ENCODE measurements at places on chromosomes 1 and 21.

DNA sequence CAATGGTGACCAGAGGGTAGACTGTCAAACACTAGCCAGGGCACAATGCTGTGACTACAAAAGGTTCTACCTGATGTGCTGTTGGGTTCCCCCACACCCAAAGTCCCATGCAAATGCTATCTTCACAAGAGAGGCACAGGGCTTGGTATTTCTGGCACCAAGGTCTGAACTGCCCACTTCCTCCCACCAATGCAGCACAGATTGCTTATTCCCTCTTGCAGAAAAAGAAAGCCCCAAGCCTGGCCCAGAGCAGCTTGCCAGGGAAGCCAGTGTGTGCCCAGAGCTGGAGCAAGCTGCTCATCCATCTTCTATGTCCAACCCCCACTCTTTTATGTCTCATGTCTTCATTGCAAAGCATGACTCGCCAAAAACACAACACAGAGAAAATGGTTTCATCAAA is 149.4 kb upstream of the CAMK1G start:
- DNase-seq = no peak

GRCh38 chr1:54229281-54229891 is 29.4 kb downstream of the MRPL37 start:
- DNase-seq = peak; percentile 20

- no peak for DNase-seq
These were observed 3.4 kb upstream of the TRIM11 start for GRCh38 chr1:228410015-228410414.

GRCh38 chr1:199218533-199218932 is 579.7 kb downstream of the PTPRC start:
- no peak for DNase-seq

DNA sequence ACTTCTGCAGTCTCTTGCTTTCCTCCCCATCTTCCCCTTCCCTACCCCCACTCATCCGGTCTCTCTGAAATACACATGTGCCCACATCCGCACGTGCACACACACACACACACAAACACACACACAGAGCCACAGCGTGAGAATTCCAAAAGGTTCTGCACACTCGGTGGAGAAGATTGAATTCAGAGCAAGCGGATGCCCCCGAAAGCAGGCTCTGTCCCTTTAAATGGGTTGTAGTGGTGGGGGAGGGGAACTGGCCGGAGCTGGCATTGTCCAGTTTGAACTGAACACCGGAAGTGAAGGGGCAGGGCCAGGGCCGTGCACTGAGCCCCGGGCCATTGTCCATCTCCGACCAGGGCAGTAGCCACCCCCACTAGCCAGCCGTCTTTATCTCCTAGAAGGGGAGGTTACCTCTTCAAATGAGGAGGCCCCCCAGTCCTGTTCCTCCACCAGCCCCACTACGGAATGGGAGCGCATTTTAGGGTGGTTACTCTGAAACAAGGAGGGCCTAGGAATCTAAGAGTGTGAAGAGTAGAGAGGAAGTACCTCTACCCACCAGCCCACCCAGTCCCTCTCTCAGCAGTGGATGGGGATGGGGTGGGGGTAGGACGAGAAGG is 1.3 kb upstream of the LIN28A start:
- no peak for DNase-seq

GRCh38 chr1:3908886-3909517 is 8.9 kb upstream of the C1orf174 start:
- DNase-seq = no peak

DNA sequence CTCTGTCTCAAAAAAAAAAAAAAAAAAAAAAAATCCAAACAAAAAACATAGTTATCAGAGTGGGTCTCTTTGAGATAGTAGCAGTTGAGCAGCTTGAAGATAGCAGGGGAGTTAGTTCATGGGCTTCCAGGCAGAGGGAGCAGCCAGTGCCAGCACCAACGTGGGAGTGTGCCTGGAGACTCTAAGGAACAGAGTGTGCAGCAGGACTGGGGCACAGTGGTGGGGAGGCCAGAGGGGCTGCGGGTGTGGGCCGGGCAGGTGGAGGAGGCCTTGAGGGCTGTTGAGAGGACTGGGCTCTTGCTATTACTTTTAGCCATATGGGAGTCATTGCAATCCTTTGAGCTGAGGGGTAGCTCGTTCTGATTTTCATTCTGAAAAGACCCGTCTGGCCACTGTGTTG is 63.8 kb downstream of the RYR2 start:
- no peak for DNase-seq

- no peak for DNase-seq
These were observed 2.5 kb downstream of the GPR3 start for GRCh38 chr1:27394925-27395324.

GRCh38 chr1:209106237-209106741 is 477.2 kb upstream of the CAMK1G start:
- DNase-seq = no peak

DNA sequence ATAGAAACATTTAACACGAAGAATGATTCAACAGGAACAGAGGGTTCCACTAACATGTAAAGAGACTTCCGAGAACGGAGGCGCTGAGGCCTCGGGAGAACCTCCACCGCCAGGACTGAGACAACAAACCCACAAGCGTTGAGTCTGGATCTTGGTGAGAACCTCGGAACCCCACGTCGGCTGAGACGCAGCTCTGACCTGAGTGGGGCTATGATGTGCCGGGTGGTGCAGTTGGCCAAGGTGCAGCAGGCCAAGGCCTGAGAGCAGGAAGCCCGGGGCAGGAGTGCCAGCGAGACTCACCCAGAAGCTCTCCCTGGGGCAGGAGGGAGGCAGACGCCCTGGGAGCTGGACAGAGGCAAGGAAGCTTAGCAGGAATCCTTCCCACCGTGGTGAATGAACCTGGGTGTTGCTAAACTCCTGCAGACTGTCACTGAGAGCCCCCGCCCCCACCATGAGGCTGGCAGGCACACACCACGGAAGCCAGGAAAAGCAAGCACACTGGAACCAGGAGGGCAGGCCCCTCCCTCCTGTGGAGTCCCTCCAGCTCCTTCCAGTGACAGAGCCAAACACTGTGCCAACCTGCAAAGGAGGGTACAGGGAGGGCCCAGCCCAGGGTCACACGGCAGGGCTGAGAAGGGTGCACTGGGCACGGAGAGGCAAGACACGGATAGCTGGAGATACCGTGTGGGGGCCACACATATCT is 34.8 kb downstream of the WDR4 start:
- DNase-seq = no peak

DNA sequence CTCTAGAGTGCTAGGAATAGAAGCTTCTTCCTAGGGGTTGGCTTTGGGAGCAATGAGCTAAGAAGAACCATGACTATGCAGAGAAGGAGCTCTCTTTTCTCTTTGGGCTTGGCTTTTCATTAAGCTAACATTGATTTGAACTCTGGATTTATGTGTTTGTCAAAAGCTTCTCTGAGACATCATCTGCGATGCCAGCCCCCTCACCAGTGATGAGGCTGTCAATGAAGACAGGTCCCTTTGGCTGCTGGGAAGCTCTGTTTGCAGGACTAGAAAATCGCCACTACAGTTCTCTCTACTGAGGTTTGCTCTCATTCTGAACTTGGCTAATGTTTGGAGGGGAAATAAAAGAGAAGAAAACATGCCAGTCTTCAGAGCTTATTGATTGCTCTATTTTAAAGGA is 185.0 kb downstream of the PCP4 start:
- DNase-seq = no peak

- DNase-seq = no peak
These were observed 143.3 kb downstream of the PLXNA2 start for GRCh38 chr1:208100906-208101305.

DNA sequence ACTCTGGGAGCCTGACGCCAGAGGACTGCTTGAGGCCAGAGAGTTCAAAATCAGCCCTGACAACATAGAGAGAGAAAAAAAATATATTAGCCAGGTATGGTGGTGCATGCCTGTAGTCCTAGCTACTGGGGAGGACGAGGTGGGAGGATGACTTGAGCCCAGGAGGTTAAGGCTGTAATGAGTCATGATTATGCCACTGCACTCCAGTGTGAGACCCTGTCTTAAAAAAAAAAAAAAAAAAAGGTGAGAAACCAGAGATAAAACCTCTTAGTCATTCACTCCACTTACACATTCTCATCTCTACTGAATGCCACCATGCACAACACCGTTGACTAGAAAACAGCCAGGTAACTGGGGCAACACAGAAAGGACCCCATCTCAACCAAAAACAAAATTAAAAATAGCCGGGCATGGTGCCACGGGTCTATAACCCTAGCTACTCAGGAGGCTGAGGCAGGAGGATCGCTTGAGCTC is 178.1 kb downstream of the SLC45A1 start:
- DNase-seq = peak; percentile 49

DNA sequence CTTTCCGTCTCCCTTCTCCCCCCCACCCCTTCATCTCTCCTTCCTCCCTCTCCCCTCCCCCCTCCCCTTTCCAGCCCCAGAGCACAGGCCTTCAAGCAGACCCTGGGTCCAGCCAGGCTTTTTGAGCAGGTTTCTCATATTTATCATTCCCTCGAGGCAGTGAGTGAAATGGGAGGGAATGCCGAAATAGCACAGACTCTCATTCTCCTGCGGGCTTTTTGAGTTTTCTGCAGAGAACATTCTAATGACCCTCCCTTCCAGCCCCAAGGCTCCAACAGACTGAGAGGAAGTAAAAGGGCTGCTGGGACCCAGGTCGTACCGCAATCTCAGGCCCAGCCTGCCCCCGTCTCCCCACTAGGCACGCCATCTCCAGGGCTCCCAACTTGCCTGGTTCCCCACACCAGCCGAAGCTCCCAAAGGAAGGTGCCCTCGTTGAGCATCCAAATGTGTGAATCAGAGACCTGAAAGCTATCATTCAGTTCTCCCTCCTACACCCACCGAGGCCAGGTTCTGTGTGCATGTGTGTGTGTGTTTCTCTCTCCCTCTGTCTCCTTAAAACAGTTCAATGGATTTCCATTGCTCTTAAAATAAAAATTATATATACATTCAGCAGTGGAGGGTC is 22.3 kb downstream of the ACTA1 start:
- DNase-seq = no peak

DNA sequence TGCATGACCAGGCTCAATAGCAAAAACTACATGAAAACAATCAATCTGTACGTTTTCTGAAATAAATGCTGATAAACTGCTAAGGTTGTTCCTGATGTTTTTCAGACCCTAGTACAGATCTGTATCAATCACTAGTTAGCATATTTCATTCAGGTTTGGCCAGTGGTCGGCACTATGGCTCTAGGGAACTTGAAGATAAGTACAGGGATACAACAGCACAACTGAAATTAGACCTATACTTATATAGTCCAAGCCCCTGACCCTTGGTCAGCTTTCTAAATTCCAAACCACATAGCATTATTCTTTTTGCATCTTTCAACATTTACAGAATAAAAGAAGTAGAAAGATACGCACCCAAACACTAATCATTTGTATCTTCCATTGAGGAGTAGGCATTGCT is 142.7 kb downstream of the PLPPR4 start:
- DNase-seq = no peak

DNA sequence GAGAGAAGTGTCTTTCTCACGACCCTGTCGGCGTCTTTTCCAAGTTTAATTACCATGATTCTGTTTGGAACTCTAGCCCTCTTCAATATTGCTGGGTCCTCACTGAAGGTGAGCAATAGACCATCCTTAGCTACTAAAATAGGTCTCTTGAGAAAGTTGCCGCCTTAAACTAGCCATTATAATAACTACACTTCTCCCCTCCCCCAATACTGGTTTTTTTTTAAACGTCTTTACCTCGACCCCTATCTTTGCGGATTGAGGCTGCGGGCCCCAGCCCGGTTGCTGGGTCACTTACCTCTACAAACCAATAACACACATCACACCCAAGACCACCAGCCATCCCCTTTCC is 672 bp downstream of the ENSA start:
- DNase-seq = no peak

- no peak for DNase-seq
These were observed 10.3 kb upstream of the LAD1 start for GRCh38 chr1:201409440-201409839.

- DNase-seq = no peak
These were observed 119.8 kb downstream of the PLA2G4A start for GRCh38 chr1:186948535-186948934.

- no peak for DNase-seq
These were observed 62.8 kb downstream of the IARS2 start for GRCh38 chr1:220156620-220157146.

- DNase-seq = no peak
These were observed 28.7 kb upstream of the BACE2 start for GRCh38 chr21:41139275-41139674.

DNA sequence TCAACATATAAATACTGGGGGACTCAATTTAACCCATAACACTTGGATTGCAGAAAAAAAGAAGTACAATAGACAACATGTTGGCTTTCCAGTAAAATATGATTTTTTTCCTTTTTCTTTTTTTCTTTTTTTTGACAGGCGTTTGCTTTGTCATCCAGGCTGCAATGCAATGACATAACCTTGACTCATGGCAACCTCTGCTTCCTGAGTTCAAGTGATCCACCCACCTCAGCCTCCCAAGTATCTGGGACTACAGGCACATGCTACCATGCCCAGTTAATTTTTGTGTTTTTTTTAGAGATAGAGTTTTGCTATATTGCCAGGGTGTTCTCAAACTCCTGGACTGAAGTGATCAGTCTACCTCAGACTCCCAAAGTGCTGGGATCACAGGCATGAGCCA is 1512.0 kb upstream of the PRMT6 start:
- no peak for DNase-seq

DNA sequence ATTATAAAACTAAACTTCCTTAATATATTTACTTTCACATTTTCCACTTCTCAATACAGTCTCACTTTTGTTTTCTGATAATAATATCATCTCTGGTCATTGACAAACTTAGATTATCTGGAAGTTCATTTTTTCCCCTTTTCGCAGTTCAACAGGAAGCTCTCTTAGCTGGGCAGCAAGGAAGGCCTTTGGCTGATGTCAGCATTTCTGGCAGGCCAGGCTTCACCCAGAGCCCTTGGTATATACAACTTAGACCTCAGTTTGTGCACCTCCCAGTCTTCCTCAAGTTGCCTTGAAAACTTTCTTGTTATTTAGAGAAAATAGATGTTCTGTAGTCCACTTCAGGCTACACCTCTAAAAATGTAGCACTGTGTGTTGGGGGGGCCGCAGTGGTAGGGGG is 1103.6 kb downstream of the AMY1C start:
- no peak for DNase-seq

- no peak for DNase-seq
These were observed 10.2 kb upstream of the HENMT1 start for GRCh38 chr1:108671143-108671542.

- no peak for DNase-seq
These were observed 459.1 kb downstream of the DPYD start for GRCh38 chr1:97461782-97462181.

- DNase-seq = no peak
These were observed 1.6 kb upstream of the DYRK3 start for GRCh38 chr1:206633708-206634121.

- no peak for DNase-seq
These were observed 5.2 kb downstream of the KIAA2013 start for GRCh38 chr1:11921022-11921421.

GRCh38 chr21:37455504-37455911 is 88.9 kb downstream of the DYRK1A start:
- no peak for DNase-seq

DNA sequence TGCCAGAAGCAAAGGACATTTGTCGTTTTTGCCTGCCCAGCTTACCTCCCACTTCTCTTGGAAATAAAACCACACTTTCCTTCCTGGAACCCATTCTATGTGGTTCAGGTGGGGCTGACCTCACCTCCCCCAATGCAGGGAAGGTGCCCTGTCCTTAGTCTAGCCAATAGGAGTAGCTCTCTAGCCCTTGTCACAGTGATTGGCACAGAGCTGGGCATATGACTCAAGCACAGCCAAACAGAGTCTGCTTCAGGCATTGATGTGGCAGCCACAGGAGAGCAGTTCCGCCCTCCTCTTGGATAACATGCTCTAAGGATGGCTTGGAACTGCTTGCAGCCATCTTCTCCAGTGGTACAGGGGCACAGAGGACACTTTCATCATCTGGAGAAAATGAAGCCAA is 134.0 kb downstream of the LRIG2 start:
- no peak for DNase-seq
